Liver (tissue), 10 donors: ENCODE measurements at places on chromosomes 2 and 18.
A peak's percentile ranks its signal among the peaks of the same experiment; 100 is the strongest.

DNA sequence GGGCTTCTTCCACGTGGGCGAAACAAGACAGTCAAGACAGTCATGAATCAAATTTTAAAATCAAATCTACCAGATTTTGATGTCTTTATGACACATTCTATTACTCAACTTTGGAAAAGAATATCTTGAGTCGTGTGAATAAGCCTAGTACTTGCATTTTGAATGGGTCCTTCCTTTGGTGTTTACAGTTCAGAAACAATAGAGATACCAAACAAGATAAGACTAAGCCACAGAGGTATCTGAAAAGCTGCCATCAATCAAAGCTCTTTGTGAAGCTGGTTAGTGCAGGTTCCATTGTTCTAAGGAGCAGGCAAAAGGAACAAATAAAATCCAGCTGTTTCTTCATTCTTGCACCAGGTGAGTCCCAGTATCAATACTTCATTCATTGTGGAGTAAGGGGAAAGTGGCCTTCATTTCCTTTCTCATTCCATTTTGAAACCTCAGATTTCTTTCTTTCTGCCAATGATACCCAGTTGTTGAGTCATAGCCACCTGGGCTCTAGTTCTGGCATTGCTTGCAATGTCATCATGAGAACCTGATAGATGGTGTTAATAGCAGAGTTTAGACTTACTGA lies 151.7 kb upstream of the L3MBTL4 start:
- H3K27me3 ChIP-seq: no peaks in the 10 kb centered on the region
- H3K4me3 ChIP-seq: no peak overlapping the region
- no peaks in the 10 kb centered on the region for H3K36me3 ChIP-seq
- H3K4me1 ChIP-seq: no peaks in the 10 kb centered on the region
- no peak overlapping the region for H3K27ac ChIP-seq

- DNase-seq: no peak
- H3K4me3 ChIP-seq: no peak overlapping the region
- H3K27me3 ChIP-seq: no peaks in the 10 kb centered on the region
- no peak overlapping the region for H3K27ac ChIP-seq
These were observed 42.2 kb downstream of the FRZB start for GRCh38 chr2:182824056-182824766.

DNA sequence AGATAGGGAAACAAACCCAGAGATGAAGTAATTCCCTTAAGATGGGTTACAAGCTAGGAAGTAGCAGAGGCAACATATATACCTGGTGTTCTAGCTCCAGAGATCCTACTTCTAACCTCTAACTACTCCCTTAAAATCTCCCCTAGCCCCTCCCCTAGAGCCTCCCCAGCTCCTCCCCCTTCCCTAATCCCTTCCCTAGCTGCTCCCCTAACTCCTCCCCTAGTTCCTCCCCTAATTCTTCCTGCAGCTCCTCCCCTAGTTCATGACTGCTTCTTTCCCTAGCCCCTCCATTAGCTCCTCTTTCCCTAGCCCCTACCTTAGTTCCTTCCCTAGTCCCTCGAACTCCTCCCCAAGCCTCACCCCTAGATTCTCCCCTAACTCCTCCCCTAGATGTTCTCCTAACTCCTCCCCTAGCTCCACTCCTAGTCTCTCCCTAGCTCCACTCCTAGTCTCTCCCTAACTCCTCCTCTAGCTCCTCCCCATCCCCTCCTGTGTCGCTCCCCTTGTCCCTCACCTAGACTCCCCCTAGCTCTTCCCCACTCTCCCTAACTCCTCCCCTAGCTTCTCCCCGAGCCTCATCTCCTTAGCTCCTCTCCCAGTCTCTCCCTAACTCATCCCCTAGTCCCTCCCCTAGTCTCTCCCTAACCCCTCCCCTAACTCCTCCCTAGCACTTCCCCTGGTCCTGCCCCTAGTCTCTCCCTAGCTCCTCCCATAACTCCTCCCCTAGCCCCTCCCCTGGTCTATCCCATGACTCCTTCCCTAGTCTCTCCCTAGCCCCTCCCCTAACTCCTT lies 108.9 kb downstream of the CD226 start:
- H3K4me3 ChIP-seq: no peak overlapping the region
- H3K4me1 ChIP-seq: no peaks in the 10 kb centered on the region
- no peaks in the 10 kb centered on the region for H3K36me3 ChIP-seq
- no peak for DNase-seq
- no peak overlapping the region for H3K27ac ChIP-seq
- H3K27me3 ChIP-seq: no peaks in the 10 kb centered on the region

DNA sequence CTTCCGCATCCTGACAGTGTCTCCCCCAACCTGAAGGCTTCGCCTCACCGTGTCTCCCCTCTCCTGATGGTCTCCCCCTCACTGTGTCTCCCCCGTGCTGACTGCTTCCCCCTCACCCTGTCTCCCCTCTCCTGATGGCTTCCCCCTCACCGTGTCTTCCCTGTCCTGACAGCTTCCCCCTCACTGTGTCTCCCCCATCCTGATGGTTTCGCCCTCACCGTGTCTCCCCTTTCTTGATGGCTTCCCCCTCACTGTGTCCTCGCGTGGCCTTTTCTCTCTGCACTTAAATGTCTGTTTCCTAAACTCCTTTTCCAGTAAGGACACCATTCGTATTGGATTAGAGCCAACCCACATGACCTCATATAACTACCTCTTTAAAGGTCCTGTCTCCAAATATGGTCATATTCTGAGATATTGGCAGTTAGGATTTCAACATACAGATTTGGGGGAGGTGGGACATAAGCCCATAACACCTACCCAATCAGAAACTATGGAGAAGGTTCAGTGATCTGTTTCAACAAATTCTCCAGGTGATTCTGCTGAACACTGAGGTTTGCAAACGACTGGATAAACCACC lies 47.9 kb upstream of the RAB27B start:
- H3K4me3 ChIP-seq: no peak overlapping the region
- peaks cover 7% of the 10 kb centered on the region for H3K4me1 ChIP-seq
- H3K36me3 ChIP-seq: no peaks in the 10 kb centered on the region
- H3K27ac ChIP-seq: no peak overlapping the region

GRCh38 chr2:63378589-63378988 lies 209.7 kb downstream of the WDPCP start:
- H3K36me3 ChIP-seq: no peaks in the 10 kb centered on the region
- DNase-seq: no peak
- no peaks in the 10 kb centered on the region for H3K27me3 ChIP-seq

GRCh38 chr2:186891185-186891621 lies 42.2 kb upstream of the ZSWIM2 start:
- no peaks in the 10 kb centered on the region for H3K36me3 ChIP-seq
- no peak overlapping the region for H3K27ac ChIP-seq
- no peak for DNase-seq
- no peaks in the 10 kb centered on the region for H3K4me1 ChIP-seq
- no peaks in the 10 kb centered on the region for H3K27me3 ChIP-seq

GRCh38 chr2:217798191-217798590 lies 204.6 kb downstream of the TNS1 start:
- H3K36me3 ChIP-seq: no peaks in the 10 kb centered on the region
- H3K4me1 ChIP-seq: no peaks in the 10 kb centered on the region
- peak overlapping the region; percentile 55 for H3K27ac ChIP-seq
- no peak overlapping the region for H3K4me3 ChIP-seq
- no peaks in the 10 kb centered on the region for H3K27me3 ChIP-seq

DNA sequence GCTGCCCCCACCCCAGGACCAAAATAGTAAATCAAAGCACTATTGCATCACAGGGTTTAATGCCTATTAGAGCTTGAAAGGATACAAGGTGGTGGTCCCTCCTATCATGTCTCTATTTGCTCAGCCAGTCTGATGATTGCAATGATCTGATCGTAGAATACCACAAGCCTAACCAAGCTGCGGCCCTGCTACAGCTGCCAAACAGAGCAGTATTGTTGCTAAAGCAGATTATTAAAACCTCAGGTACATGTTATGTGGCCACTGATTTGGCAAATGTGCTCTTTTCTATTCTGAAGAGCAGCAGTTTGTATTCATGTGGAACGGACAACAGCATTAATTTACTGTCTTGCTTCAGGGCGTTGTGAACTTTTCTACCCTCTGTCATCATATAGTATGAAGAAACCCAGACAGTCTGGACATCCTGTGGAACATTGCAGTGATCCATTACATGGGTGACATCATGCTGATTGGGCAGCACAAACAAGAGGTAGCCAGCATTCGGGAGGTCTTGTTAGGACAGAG lies 8.4 kb upstream of the VAPA start:
- no peaks in the 10 kb centered on the region for H3K4me1 ChIP-seq
- no peaks in the 10 kb centered on the region for H3K36me3 ChIP-seq
- H3K27me3 ChIP-seq: no peaks in the 10 kb centered on the region
- H3K4me3 ChIP-seq: no peak overlapping the region

DNA sequence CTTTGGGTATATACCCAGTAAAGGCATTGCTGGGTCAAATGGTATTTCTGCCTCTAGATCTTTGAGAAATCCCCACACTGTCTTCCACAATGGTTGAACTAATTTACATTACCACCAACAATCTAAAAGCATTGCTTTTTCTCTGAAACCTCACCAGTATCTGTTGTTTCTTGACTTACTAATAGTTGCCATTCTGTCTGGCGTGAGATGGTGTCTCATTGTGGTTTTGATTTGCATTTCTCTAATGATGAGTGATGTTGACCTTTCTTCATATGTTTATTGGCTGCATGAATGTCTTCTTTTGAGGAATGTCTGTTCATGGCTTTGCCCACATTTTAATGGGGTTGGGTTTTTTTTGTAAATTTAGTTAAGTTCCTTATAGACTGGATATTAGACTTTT lies 382.6 kb upstream of the ZNF804A start:
- DNase-seq: no peak
- no peaks in the 10 kb centered on the region for H3K27me3 ChIP-seq
- H3K36me3 ChIP-seq: no peaks in the 10 kb centered on the region
- no peaks in the 10 kb centered on the region for H3K4me1 ChIP-seq
- H3K27ac ChIP-seq: no peak overlapping the region
- no peak overlapping the region for H3K4me3 ChIP-seq

GRCh38 chr18:25248755-25249154 lies 103.2 kb downstream of the ZNF521 start:
- no peaks in the 10 kb centered on the region for H3K36me3 ChIP-seq
- H3K27ac ChIP-seq: no peak overlapping the region
- no peaks in the 10 kb centered on the region for H3K4me1 ChIP-seq

- H3K36me3 ChIP-seq: no peaks in the 10 kb centered on the region
- no peak overlapping the region for H3K27ac ChIP-seq
- H3K4me1 ChIP-seq: no peaks in the 10 kb centered on the region
- no peaks in the 10 kb centered on the region for H3K27me3 ChIP-seq
- no peak overlapping the region for H3K4me3 ChIP-seq
- no peak for DNase-seq
These were observed 371.3 kb downstream of the SLC4A3 start for GRCh38 chr2:219998714-219999227.

GRCh38 chr2:71647356-71647755 lies 194.0 kb downstream of the DYSF start:
- H3K36me3 ChIP-seq: peaks cover 10% of the 10 kb centered on the region
- no peak overlapping the region for H3K27ac ChIP-seq
- H3K27me3 ChIP-seq: no peaks in the 10 kb centered on the region
- no peaks in the 10 kb centered on the region for H3K4me1 ChIP-seq
- no peak overlapping the region for H3K4me3 ChIP-seq

GRCh38 chr2:6083136-6083535 lies 391.0 kb downstream of the SOX11 start:
- no peak for DNase-seq
- H3K4me1 ChIP-seq: no peaks in the 10 kb centered on the region
- H3K36me3 ChIP-seq: no peaks in the 10 kb centered on the region
- H3K4me3 ChIP-seq: no peak overlapping the region
- H3K27me3 ChIP-seq: no peaks in the 10 kb centered on the region

DNA sequence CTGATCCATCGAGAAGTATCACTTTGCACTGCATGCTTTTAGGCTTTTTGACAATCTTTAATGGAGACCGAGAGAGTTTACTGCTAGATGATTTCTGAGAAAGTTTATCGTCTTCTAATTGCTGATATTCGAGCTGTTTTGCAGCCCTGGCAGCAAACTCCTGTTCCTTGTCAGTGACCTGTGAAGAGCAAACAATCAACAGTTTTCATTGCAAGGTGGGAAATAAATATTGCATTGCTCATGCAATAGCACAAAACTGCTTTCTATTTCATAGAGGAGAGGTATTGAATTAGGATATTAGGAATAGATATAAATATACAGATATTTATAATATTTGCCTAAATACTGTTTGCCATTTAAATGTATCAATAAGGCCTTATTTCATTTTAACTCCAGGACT lies 65.5 kb downstream of the EPB41L3 start:
- no peaks in the 10 kb centered on the region for H3K36me3 ChIP-seq
- H3K4me1 ChIP-seq: no peaks in the 10 kb centered on the region
- DNase-seq: no peak
- H3K27me3 ChIP-seq: peaks cover 2% of the 10 kb centered on the region
- no peak overlapping the region for H3K27ac ChIP-seq

DNA sequence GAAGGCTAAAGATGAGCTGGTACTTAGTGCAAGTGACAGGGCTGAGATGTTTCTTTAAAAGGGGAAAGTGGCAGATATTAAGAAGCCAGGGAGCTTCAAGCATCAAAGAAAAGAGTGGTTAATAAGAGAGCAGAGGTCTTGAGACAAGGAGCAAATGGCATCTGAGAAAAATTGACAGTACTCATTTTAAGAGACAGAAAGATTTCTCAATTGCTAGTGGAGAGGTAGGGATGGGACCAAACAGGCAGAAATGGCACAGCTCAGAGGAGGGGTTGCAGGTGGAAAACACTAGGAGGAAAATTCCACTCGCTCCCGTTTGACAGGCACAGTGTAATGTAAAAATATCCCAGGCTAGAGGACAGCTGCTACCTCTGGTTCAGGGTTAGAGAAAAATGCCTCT lies 593.4 kb upstream of the LRATD1 start:
- H3K4me3 ChIP-seq: no peak overlapping the region
- no peak for DNase-seq
- no peaks in the 10 kb centered on the region for H3K4me1 ChIP-seq
- H3K27ac ChIP-seq: no peak overlapping the region
- no peaks in the 10 kb centered on the region for H3K27me3 ChIP-seq

GRCh38 chr2:118925981-118926380 lies 16.0 kb upstream of the MARCO start:
- DNase-seq: no peak
- no peaks in the 10 kb centered on the region for H3K36me3 ChIP-seq
- H3K27me3 ChIP-seq: no peaks in the 10 kb centered on the region
- no peaks in the 10 kb centered on the region for H3K4me1 ChIP-seq

- H3K36me3 ChIP-seq: no peaks in the 10 kb centered on the region
- no peak overlapping the region for H3K4me3 ChIP-seq
- no peak overlapping the region for H3K27ac ChIP-seq
- no peaks in the 10 kb centered on the region for H3K27me3 ChIP-seq
- H3K4me1 ChIP-seq: no peaks in the 10 kb centered on the region
These were observed 220.1 kb downstream of the IRS1 start for GRCh38 chr2:226579519-226579918.

DNA sequence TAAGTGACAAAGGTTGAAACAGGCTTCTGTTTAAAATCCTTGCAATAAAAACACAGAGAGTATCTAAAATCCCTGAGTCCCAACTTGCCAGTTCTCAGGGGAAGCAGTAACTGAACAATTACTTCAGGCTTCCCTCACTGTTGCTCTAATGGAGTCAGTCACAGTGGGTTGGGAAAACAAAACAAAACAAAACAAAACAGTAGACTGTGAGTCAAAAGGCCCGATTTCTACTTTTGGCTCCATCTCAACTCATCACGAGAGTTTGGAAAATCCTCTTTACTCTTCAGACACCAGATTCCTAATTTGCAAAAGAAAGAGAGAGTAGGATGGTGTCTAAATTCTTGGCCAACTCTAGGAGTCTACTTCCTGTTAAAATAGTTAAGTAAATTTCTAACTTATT lies 1.1 kb downstream of the FSHR start:
- H3K27me3 ChIP-seq: no peaks in the 10 kb centered on the region
- H3K27ac ChIP-seq: no peak overlapping the region
- H3K4me3 ChIP-seq: no peak overlapping the region
- H3K4me1 ChIP-seq: no peaks in the 10 kb centered on the region
- no peak for DNase-seq
